ENCODE measurements at places on chromosomes 1 and 21. TPM values are rescaled to one million over a fixed set of nuclear protein-coding genes. Genes with fewer than 3 reads are reported as not detected.

LORICRIN gene
- 257 TPM for total RNA-seq

UMODL1 gene
- total RNA-seq, result 0.21 TPM

TMOD4 gene
- not detected for total RNA-seq

OR2T11 gene
- total RNA-seq, result 0.56 TPM

GBP5 gene
- total RNA-seq, result 0.32 TPM

ENTREP3 gene
- 32.1 TPM for total RNA-seq

OR2L2 gene
- total RNA-seq, result not detected

LCE3D gene
- 27.1 TPM for total RNA-seq

S100A12 gene
- not detected for total RNA-seq

PDPN gene
- 46.6 TPM for total RNA-seq
